ENCODE measurements at places on chromosomes 2 and 18.

GRCh38 chr2:27566628-27567027 lies 16.2 kb upstream of the ZNF512 start:
- DNase-seq = peak; percentile 94

- DNase-seq = peak; percentile 89
These were observed 69.5 kb downstream of the ANTXR1 start for GRCh38 chr2:69082430-69082997.

GRCh38 chr2:207227062-207227748 lies 61.5 kb upstream of the KLF7 start:
- no peak for DNase-seq

- no peak for DNase-seq
These were observed 29.6 kb downstream of the TFCP2L1 start for GRCh38 chr2:121255358-121255757.

- DNase-seq = no peak
These were observed 62.8 kb downstream of the MEX3C start for GRCh38 chr18:51134721-51135120.

- DNase-seq = no peak
These were observed 84.9 kb upstream of the EPB41L3 start for GRCh38 chr18:5628512-5629255.

DNA sequence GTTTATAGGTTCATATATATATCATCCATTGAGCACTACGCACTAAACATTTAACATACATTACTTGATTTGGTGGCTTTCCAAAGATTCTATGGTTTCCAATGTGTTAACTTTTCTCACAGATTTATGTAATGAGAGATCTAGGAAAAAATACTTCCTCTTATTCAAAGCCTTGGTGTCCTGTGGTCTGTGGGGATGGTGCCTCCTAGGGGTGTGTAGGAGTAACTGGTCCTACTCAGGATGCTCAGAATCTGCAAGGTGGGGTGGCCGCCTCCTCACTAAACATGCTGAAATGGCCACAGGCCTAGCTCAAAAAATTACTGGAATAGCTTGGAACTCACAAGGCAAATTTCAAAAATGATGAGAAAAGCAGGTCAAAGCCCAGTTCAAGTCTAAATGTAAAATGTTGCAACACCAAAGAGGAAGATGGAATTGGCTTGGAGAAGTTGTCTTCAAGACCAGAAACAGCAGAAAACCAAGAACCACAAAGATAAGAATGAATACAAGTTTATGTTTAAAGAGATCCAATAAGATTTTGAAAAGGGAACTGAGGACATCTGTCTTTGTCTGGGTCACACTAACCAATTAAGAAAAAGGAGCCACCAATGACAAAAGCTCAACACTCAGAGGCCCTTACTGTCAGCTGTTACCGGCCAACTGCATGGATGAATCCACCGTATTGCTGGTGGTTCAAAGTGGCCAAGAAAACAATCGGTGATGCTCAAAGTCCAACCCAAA lies 11.5 kb downstream of the GPR55 start:
- peak; percentile 32 for DNase-seq

DNA sequence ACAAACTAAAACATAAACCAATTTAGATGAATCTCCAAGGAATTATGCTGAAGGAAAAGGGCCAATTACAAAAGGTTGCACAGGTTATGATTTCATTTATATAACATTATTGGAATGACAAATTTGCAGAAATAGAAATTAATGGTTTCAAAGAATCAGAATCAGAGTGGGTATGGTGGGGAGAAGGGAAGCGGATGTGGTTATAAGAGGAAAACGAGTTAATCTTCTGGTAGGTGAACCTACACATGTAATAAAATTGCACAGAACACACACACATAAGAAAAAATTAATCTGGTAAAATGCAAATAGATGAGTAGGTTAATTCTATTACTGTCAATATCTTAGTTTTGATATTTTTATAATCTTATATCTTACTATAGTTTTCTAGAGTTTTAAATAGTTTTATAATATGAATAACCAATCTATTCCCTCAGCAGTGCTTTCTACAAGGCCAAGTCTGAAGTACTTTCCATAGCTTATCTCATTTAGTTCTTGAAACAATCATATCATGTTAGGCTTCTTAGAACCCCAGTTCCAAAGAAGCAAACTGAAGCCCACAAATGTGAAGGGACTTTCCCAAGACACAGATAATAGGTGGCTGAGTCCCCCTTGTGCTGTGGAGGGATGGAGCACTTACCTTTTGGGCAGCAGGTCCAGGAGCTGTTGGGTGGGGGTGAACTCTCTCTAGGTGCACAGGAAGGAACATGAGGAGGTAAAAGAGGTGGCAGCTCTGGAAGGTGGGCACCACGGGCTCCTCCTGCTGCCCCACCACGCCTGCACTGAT lies 31.5 kb downstream of the ZNF519 start:
- DNase-seq = no peak

- DNase-seq = no peak
These were observed 428.8 kb downstream of the ZNF521 start for GRCh38 chr18:24923138-24923537.

GRCh38 chr2:156480376-156480775 lies 44.2 kb downstream of the GPD2 start:
- no peak for DNase-seq

GRCh38 chr2:196160101-196160500 lies 11.3 kb downstream of the STK17B start:
- DNase-seq = peak; percentile 94

DNA sequence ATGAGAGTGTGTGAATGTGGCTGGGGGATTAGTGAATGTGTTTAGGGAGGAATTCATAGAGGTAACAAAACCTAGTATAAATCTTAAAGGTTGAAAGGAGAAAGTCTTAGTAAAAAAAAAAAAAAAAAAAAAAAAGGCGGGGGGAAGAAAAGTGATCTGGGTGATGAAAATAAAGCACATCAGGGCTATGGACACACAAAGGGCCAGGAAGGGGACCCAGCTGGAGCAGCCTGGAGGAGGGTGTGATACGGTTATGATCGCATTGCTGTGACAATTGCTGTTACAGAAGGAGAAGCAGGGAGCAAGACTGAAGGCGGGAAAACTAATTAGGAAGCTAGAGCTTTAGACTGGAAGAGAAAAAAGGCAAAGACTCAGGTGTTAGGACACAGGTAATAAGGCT lies 85.4 kb downstream of the DLGAP1 start:
- DNase-seq = no peak

DNA sequence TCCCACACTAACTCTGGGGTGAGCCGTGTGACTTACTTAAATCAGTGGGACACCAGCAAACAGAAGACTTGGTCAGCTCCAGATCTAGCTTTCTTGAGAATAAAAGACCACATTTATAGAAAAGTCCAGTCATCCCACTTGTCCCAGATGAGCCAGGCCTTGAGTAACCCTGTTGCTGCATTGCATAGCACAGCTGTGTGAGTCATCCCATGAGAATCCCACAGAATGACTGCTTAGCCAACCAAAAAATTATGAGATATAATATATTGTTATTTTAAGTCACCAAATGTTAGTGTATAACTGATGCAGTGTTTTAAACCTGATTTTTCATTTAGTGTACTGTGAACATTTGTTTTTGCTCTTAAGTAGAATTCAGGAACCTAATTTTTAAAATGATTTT lies 94.2 kb upstream of the FSHR start:
- DNase-seq = peak; percentile 80

Measured in ELR (cell line).